ENCODE measurements at places on chromosomes 13 and 19.
A peak's percentile ranks its signal among the peaks of the same experiment; 100 is the strongest.

DNA sequence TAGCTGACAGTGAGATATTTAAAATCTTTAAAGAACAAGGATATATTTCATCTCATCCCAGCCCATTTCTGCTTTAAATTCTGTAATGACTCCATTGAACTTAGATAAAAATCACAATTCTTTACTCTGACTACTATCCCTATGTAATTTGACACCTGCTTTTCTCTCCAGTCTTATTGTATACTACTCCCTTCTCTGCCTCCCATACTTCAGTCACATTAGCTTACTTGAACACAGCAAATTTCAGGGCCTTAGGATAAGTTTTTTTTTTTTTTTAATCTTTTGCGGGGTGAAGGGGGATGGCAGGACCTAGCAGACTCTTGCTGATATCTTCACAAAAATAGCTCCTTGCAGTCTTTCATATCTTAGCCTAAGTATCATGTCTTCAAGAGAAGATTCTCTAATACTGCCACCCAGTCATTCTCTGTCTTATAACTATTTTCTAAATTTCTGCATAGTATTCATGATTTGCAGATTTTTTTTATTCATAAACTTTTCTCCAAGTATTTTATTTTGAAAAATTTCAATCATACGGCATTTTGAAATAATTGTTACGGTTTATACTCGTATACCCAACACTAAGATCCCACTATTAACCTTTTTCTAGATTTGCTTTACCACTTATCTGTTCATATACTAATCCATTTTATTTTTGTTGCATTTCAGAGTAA is 151.4 kb downstream of the PCCA start:
- DNase-seq, result no peak

GRCh38 chr13:28474491-28475134 is 20.3 kb downstream of the FLT1 start:
- DNase-seq, result no peak

DNA sequence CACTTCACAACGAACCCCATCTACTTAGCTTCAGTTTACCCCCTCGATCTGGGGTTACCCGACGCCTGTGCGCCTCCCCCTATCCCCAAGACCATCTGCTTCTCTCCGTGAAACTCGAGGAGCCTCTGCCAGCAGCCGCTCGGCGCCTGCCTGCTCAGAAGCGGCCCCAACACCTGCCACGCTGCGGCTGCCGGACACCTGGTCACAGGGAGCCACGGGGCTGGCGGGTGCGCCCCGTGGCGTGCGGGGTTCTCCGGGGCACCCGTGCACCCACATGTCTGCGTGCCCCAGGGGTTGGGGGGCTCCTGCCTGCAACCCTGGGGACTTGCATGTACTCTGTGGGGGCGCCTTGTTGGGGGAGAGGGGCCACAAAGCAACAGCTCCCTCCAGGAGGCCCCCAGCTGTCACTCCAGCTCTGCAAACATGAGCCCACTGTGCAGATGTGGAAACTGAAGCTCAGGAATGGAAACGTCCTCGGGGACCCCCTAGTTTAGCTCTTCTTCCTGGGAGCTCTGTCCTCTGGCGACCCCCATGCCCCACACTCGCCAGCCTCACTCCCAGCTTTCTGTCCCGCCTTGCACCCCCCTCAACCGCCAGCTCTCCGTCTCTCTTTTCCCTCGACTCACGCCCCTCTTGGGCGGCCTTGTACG is 7.0 kb upstream of the SEMA6B start:
- no peak for DNase-seq

DNA sequence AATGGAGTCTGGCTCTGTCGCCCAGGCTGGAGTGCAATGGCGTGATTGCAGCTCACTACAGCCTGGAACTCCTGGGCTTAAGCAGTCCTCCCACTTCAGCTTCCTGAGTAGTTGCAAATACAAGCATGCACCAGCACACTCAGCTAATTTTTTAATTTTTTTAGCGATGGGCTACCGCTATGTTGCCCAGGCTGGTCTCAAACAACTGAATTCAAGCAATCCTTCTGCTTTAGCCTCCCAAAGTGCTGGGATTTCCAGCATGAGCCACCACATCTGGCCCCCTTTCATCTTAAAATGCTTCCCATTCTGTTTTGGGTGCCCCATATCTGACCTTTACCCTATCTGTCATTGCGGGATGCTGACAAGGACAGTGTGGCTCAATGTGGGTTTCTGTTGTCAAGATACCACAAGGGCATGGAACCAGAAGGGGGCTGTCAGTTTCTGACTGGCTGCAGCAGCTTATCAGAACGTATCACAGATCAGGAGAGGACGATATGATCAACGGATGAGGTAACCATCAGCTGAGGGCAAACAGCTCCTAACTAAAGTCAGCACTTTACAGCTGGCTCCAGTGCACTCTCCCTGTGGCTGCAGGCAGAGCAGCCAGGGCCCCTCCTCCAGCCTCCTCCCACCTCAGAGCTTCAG is 32.4 kb downstream of the GPR42 start:
- DNase-seq, result no peak

GRCh38 chr13:31587698-31588266 is 151.5 kb upstream of the RXFP2 start:
- no peak for DNase-seq

GRCh38 chr19:31280287-31281006 is 68.8 kb downstream of the TSHZ3 start:
- DNase-seq, result no peak

- no peak for DNase-seq
Observed at GRCh38 chr13:91185294-91185863, 162.1 kb upstream of the MIR17HG start.

GRCh38 chr13:33611121-33611805 is 206.7 kb upstream of the RFC3 start:
- DNase-seq, result peak; percentile 65

DNA sequence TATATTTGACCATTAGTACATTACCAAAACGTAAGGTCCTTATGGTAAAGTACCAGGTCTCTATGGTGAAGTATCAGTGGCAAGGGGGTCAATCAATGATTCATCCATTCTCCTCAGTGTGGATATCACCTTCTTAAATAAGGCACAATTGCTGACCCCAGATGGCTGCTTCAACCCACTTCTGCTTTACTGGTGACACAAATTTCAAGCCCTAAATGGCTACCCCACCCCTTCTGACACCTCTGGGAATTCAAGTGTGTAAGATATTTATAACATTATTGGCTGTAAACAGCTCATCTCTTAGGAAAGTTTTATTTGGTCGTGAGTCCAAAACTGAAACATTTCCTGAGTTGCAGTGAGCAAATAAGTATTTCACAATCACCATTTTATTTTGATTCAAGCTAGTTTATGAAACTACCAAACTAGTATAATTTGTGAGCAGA is 7.9 kb upstream of the WBP4 start:
- DNase-seq, result no peak

- DNase-seq, result no peak
Observed at GRCh38 chr13:83895994-83896580, 13.8 kb upstream of the SLITRK1 start.

- no peak for DNase-seq
Observed at GRCh38 chr19:9673912-9674662, 813 bp downstream of the ZNF562 start.

DNA sequence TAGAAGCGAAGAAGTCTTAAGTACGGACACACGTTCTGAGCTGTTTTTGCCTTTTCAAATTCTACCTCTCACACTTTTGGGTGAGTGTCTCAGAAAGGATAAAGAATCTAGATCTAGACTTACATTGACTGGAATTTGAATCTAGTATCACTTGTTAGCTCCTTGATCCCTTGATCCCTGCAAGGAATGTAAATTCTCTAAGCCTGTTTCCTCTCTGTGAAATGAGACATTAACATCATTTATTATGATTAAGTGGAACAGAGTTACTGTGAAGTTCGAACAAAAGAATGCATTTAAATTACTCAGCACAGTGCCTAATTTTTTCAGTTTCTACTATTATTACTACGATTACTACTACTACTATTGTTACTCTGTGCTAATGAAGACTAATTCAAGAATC is 86.6 kb upstream of the POSTN start:
- DNase-seq, result no peak

GRCh38 chr19:12783849-12784393 is 7.4 kb upstream of the JUNB start:
- peak; percentile 48 for DNase-seq

- no peak for DNase-seq
Observed at GRCh38 chr13:82344867-82345266, 1537.4 kb downstream of the SLITRK1 start.

- DNase-seq, result no peak
Observed at GRCh38 chr19:56309511-56310185, 5.0 kb downstream of the ZSCAN5A start.

DNA sequence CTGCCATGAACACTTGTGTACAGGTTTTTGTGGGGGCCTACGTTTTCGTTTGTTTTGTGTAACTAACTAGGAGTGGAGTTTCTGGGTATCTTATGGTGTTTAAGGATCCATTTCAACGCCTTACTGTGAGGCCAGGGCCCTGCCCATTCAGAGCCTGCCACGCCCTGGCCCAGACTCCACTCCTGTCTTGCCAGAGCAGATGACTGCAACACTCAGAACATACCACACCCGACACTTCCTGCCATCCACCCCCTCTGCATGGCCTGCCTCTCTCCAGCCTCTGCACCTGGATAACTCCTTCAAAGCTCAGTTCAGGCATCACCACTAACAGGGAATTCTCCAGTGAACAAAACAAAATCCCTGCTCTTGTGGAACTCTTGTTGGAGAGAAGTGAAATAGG is 43.2 kb downstream of the RGCC start:
- no peak for DNase-seq

GRCh38 chr19:30001301-30001700 is 59.3 kb downstream of the URI1 start:
- DNase-seq, result no peak
